SIG-M5 (cell line): ENCODE measurements at places on chromosomes 12 and 14.

- no peak for DNase-seq
These were observed 92.9 kb downstream of the KSR2 start for GRCh38 chr12:117875744-117876435.

GRCh38 chr12:622416-622815, 40.8 kb downstream of the NINJ2 start:
- no peak for DNase-seq

- DNase-seq, result no peak
These were observed 3.6 kb downstream of the L2HGDH start for GRCh38 chr14:50308363-50308915.

- DNase-seq, result no peak
These were observed 23.9 kb downstream of the PHLDA1 start for GRCh38 chr12:76007640-76008039.

DNA sequence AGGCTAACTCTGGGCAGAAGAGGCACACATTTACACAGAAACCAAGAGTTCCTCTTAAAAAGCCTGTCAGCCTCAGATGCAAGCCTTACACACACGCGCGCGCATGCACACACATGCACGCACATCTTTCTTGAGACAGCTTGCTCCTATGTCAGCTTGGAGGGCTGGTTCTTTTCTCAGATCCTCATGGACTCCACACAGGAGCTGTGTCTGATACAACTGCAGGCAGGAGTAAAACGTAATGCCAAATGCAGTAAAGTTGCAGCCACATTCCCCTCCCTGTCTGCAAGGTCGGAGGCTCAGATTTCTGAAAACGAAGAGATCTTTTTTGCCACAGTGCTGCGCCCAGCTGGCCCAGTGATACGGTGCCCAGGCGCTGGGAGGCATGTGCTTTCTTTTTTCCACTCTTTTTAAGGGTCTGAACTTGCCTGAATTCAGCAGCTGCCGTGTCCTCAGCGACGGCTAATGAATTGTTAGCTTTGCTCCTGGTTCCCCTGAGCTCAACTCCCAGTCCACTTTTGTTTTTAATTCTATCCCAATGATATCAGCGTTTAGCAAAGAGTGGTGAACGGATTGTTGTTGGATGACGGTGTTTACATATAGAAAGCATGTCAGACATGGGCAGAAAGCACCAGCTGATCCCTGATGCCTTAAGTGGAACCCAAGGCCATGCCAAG, 72.9 kb upstream of the FOXN3 start:
- no peak for DNase-seq

GRCh38 chr14:81138429-81138828, 82.3 kb downstream of the GTF2A1 start:
- DNase-seq, result no peak

DNA sequence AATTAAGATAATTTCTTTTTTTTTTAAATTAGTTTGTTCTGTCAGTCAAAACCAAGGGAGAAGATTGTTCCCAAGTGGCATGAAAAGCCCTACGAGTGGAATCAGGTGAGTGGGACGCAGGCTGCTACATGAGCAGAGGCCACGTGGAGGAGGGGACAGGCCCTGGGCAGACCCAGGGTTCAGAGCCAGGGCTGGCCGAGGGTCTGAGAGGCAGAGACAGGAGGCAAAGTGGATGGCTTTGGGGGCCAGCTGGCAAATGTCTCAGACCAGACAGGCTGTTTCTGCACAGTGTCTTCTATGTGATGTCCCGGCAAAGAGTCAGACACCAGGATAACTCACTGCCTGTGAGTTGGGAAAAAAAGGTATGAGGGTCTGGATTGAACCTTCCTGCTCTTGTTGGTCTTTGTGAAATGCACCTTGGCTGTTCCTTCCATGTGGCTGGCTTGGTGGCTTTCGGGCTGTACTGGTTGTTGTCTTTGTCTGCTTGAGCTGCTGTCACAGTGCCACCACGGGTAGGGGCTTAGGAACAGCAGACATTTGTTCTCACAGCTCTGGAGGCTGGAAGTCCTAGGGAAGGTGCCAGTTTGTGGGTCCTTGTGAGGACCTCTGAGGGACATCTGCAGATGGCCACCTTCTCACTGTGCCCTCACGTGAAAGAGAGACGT, 35.8 kb upstream of the ASPG start:
- DNase-seq, result no peak

DNA sequence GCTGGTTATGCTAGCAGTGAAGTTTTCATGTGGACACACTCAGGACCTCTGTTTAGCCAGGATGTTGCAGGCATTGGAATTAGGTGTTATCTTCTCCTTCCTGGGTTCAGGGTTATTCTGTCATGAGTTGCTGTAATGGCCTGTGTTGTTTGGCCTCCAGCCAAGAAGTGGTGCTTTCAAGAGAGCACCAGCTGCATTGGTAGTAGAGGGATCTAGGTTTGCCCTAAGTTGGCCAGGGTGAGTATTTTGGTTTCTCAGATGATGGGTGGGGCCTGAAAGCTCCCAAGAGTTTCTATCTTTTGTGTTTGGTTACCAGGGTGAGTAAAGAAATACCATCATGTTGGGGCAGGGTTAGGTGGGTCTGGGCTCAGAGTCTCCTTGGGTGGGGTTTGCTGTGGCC, 2.7 kb upstream of the GZMH start:
- no peak for DNase-seq

GRCh38 chr12:56487448-56488040, 417 bp downstream of the GLS2 start:
- no peak for DNase-seq

- no peak for DNase-seq
These were observed 6.3 kb downstream of the TIGAR start for GRCh38 chr12:4327293-4327692.

DNA sequence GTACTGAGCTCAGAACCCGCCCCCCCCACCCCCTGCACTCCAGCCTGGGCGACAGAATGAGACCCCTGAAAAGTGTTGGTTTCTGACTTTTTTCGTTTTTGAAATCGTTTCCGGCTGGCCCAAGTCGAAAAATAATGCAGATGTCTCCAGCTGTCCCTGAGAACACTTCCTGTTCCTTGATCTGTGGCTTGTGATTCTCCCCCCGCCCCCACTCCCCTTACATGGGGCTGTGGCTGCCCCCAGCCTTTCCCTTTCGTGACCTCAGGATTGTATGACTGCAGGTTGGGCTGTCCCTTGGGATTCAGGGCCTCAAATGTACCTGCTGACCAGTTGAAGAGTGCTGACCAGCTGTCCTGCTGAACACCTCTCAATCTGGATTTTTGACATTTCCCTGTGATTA, 34.1 kb downstream of the NOC4L start:
- DNase-seq, result no peak
